Endothelial cell (in vitro differentiated cells): ENCODE measurements at places on chromosomes 2 and 18.
A peak's percentile ranks its signal among the peaks of the same experiment; 100 is the strongest.

DNA sequence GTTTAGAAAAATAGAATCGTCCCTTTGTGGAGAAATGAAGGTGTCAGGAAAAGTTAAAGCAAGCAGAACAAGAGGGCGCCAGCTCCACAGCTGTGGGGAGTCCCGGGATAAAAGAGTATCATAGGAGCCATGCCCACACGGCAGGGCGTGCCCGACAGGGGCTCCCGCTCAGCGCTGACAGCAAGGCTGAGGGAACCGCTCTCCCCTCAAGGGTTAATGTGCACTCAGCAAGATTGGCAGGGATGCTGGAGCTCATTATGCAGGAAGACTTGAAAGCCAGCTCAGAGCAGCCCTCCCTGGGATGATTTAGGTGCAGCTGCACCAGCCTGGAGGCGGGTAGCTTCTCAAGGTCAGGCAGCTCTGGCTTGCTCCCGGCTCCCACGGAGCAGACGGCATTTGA is 500.2 kb downstream of the EIPR1 start:
- DNase-seq, result no peak
- peaks cover 5% of the 10 kb centered on the region for H3K27me3 ChIP-seq
- H3K36me3 ChIP-seq, result no peaks in the 10 kb centered on the region
- H3K4me3 ChIP-seq, result no peak overlapping the region
- H3K4me1 ChIP-seq, result peaks cover 4% of the 10 kb centered on the region
- no peak overlapping the region for H3K27ac ChIP-seq

DNA sequence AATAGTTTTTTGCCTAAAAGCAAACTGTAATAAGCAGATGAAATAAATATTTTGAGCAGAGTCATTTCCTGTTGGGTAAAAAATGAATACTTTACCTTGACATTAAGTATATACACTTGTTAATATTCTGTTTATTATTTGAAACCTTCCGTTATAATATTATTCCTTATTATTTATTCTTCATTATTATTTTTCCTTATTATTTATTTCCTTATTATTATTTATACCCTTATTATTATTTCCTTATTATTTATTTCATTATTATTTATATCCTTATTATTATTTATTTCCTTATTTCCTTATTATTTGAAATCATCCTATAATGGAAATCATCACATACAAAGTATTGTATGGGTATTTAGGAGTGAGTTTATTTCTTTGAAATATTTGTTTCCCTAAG is 232.2 kb upstream of the RBBP8 start:
- H3K4me1 ChIP-seq, result peaks cover 4% of the 10 kb centered on the region
- H3K4me3 ChIP-seq, result no peak overlapping the region

GRCh38 chr2:168120310-168120709 is 127.1 kb downstream of the STK39 start:
- no peak overlapping the region for H3K4me3 ChIP-seq
- no peak overlapping the region for H3K27ac ChIP-seq
- peaks cover 2% of the 10 kb centered on the region for H3K27me3 ChIP-seq
- peaks cover under 1% of the 10 kb centered on the region for H3K36me3 ChIP-seq
- no peak for DNase-seq

GRCh38 chr2:892892-893291 is 57.8 kb upstream of the SNTG2 start:
- H3K4me1 ChIP-seq, result peaks cover 24% of the 10 kb centered on the region
- H3K4me3 ChIP-seq, result no peak overlapping the region
- peaks cover 2% of the 10 kb centered on the region for H3K27me3 ChIP-seq
- no peak overlapping the region for H3K27ac ChIP-seq

- no peak overlapping the region for H3K4me3 ChIP-seq
- H3K36me3 ChIP-seq, result no peaks in the 10 kb centered on the region
- no peak for DNase-seq
- peaks cover 6% of the 10 kb centered on the region for H3K4me1 ChIP-seq
- no peak overlapping the region for H3K27ac ChIP-seq
Observed at GRCh38 chr2:2145817-2146216, 185.3 kb downstream of the MYT1L start.

GRCh38 chr18:25962919-25963318 is 127.5 kb downstream of the SS18 start:
- no peak for DNase-seq
- peaks cover 23% of the 10 kb centered on the region for H3K4me1 ChIP-seq
- H3K27me3 ChIP-seq, result peaks cover 2% of the 10 kb centered on the region
- peaks cover 3% of the 10 kb centered on the region for H3K36me3 ChIP-seq
- no peak overlapping the region for H3K4me3 ChIP-seq

DNA sequence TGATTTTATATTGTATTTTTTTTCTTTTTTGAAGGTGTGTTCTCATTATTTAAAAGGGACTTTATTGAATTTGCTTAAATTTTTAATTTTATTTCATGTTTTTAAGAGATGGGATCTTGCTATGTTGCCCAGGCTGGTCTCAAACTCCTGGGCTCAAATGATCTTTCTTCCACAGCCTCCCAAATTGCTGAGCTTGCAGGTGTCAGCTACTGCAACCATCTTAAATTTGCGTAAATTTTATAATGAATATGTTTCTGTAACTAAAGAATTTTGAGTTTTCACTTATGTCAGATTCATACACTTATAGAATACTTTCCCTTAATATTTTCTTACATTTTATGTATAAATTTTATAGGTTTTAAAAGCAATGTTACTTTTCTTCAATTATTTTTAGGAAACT is 157.8 kb downstream of the ZNF804A start:
- no peaks in the 10 kb centered on the region for H3K27me3 ChIP-seq
- no peak overlapping the region for H3K4me3 ChIP-seq
- H3K36me3 ChIP-seq, result no peaks in the 10 kb centered on the region

DNA sequence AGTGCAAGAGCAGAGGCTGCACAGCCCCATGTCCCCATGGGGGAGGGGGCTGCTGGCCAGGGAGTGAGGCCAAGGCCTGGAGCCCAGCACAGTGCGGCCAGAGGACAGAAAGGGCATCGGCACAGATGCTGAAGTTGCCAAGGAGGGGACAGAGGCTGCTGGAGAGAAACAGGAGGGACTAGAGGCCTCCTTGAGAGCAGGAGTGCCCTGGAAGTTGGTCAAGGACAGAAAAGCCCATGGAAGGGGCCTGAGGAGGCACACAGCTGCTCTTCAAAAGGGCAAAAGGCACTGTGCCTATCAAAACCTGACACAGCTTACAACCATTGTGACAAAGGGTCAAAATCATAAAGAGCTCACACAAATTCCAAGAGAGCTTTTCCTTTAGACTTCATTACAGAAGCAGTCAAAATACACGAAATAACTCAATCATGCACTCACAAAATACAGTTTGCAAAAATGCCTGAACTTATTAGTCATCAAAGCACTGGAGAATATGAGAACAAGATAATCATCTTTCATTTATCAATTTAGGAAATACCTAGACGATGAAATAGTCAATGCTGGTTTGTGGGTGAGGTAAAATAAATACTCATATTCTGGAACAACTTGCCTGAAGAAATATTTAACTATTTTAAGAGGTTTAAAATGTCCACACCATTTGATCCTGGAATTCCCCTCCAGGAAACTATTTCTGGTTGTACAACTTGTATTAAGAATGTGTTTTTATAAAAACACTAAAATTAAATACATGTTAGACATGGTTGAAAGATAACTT is 79.6 kb downstream of the USP40 start:
- no peak overlapping the region for H3K27ac ChIP-seq
- peaks cover 14% of the 10 kb centered on the region for H3K4me1 ChIP-seq
- H3K36me3 ChIP-seq, result peaks cover 40% of the 10 kb centered on the region

DNA sequence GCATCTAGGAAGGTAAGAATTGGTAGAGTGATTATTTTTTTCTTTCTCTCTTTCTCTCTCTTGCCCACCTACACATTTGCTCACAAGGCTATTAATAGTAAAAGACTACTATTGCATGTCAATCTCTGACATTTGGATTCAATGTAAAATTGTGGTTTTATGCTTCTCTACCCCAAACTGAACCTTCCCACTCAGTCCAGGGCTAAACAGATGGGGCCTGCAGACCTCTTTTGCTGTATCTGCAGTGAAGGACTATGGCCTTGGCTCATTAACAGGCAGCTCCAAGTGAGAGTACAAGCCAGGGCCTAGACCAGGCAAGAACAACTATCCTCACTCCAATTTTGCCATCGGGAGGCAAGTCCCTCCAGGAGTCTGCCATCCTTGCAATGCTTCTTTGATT is 68.3 kb upstream of the ARL4C start:
- no peak overlapping the region for H3K4me3 ChIP-seq
- H3K27ac ChIP-seq, result no peak overlapping the region
- no peak for DNase-seq
- peaks cover 8% of the 10 kb centered on the region for H3K4me1 ChIP-seq
- H3K36me3 ChIP-seq, result peaks cover 9% of the 10 kb centered on the region

GRCh38 chr18:36636237-36636817 is 192.5 kb downstream of the TPGS2 start:
- H3K4me3 ChIP-seq, result no peak overlapping the region
- DNase-seq, result no peak
- H3K36me3 ChIP-seq, result no peaks in the 10 kb centered on the region
- no peaks in the 10 kb centered on the region for H3K27me3 ChIP-seq
- H3K4me1 ChIP-seq, result no peaks in the 10 kb centered on the region

DNA sequence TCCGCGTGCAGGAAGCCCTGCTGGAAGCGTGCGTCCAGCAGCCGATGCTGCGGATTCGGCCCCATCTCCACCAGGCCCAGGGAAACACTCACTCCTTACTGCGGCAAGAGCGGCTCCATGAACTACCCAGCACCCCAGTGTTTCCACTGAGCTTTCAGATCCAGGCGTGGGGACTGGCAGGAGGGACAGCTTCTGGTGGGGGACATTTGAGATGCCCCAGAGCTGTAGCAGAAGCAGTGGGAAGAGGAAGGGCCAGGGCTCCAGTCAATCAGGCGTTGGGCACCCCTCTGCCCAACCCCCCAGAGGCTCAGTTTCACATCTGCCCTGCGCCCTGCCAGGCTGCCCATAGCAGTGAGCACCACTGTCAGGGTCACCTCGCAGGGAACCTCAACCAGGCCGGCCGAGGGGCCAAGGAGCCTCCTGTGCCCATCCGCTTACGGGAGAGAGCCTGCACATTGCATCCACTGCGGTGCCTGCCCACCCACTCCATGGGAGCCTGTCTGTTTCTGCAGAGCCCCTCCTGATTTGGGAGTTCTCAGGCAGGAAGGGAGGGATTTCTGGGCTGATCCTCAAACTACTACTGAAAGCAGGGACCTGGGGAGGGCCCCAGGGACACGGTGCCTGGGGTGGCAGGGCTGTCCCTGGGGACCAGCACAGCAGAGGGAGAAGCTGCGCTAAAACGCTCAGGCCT is 4.6 kb downstream of the AGXT start:
- no peaks in the 10 kb centered on the region for H3K36me3 ChIP-seq
- no peak for DNase-seq
- peaks cover 5% of the 10 kb centered on the region for H3K27me3 ChIP-seq
- H3K4me3 ChIP-seq, result no peak overlapping the region
- no peak overlapping the region for H3K27ac ChIP-seq

GRCh38 chr2:179106676-179107428 is 56.9 kb upstream of the CCDC141 start:
- no peak for DNase-seq
- no peak overlapping the region for H3K4me3 ChIP-seq
- peaks cover 5% of the 10 kb centered on the region for H3K36me3 ChIP-seq
- no peaks in the 10 kb centered on the region for H3K4me1 ChIP-seq
- H3K27ac ChIP-seq, result no peak overlapping the region
- H3K27me3 ChIP-seq, result no peaks in the 10 kb centered on the region

DNA sequence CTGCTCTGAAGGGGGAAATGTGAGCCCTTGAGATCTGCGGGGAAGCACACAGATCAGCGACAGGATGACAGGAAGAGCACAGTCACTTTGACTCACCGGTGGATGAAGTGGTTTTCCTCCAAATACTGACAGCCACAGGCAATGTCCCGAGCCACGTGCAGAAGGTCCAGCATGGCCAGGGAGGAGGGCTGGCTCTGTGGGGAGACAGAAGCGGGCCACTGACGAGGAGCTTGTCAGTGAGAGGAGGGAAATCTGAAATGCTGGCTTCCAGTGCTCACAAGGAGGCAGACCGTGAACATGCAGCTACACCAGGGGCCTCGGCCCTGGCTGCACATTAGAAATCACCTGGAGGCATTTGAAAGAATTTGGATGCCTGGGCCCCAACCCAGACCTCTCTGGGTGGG is 98.7 kb downstream of the CLIP4 start:
- no peak overlapping the region for H3K27ac ChIP-seq
- DNase-seq, result no peak
- no peak overlapping the region for H3K4me3 ChIP-seq
- peaks cover 3% of the 10 kb centered on the region for H3K27me3 ChIP-seq

DNA sequence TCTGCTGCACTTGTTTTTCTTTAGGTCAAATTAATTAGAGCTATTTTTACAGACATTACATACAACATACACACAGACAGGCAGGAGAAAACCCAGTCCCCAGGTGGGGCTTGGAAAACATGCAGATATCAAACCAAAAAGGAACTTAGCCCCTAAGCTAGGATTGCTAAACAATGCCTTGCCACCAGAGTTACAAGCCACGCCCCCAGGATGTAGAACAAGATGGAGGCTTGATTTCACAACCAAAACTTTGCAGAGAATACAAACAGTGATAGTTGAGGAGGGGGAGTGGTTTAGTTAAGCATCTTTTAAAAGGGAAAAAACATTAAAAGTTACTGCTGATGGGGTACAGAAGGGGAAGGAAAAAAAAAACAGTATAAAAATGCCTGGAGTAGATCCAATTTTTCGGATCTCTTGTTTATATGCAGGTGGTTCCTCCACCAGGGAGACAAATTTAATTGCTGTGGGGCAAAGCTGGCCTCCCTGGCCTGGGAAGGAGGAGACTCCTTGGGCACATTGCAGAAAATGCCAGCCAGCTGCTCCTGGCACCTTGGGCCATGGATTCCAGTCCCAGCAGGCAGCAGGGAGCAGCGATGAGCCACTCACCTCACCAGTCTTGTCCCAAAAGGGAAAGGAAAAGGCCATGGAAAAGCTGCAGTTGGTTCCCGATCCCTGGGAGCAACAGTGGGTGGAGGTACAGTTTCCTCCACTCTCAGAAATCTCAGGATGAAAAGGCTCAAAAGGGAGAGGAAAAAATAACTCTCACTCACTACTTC is 348.4 kb upstream of the REG3G start:
- no peak for DNase-seq
- H3K4me3 ChIP-seq, result no peak overlapping the region
- H3K4me1 ChIP-seq, result peaks cover 3% of the 10 kb centered on the region
- no peaks in the 10 kb centered on the region for H3K27me3 ChIP-seq
- peak overlapping the region; percentile 36 for H3K27ac ChIP-seq
- H3K36me3 ChIP-seq, result no peaks in the 10 kb centered on the region

GRCh38 chr2:165573534-165574461 is 104.3 kb downstream of the CSRNP3 start:
- peaks cover 18% of the 10 kb centered on the region for H3K4me1 ChIP-seq
- H3K36me3 ChIP-seq, result no peaks in the 10 kb centered on the region
- peak overlapping the region; percentile 43 for H3K4me3 ChIP-seq
- peak; percentile 66 for DNase-seq
- peak overlapping the region; percentile 88 for H3K27ac ChIP-seq

- H3K27ac ChIP-seq, result no peak overlapping the region
- H3K4me1 ChIP-seq, result no peaks in the 10 kb centered on the region
- DNase-seq, result no peak
- no peaks in the 10 kb centered on the region for H3K27me3 ChIP-seq
Observed at GRCh38 chr2:174259981-174260380, 11.6 kb upstream of the OLA1 start.

- H3K27me3 ChIP-seq, result no peaks in the 10 kb centered on the region
- H3K4me1 ChIP-seq, result peaks cover 24% of the 10 kb centered on the region
- no peaks in the 10 kb centered on the region for H3K36me3 ChIP-seq
- H3K4me3 ChIP-seq, result no peak overlapping the region
- H3K27ac ChIP-seq, result no peak overlapping the region
Observed at GRCh38 chr2:108575132-108575966, 41.1 kb downstream of the LIMS1 start.

GRCh38 chr2:172232708-172233396 is 130.2 kb upstream of the DLX2 start:
- H3K27ac ChIP-seq, result no peak overlapping the region
- no peak for DNase-seq
- H3K36me3 ChIP-seq, result peaks cover 7% of the 10 kb centered on the region
- H3K4me1 ChIP-seq, result peaks cover 22% of the 10 kb centered on the region
